Tibial nerve (tissue), 4 donors: ENCODE measurements at places on chromosomes 7 and 10. TPM values are rescaled to one million over a fixed set of nuclear protein-coding genes. Genes with fewer than 3 reads are reported as not detected.

DNA sequence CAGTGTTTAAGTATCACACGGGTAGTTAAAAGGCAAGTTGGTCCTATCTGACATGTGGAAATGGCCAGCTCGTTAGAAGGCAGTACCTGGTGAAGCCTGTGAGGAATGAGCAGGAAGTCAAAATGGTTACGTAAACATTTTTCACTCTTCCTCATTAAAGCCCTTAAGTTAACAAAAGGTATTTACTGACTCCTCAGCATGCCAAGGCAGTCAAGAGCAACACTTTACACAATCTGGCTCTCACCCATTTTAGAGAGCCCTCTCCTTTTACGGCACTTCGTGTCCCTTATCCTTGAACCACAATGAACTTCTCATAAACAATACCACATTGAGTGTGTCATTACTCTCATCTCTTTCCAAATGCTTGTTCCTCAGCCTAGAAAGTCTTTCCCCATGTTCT is 11.0 kb upstream of the RSBN1L start:
- no peak for DNase-seq

PHKG1 gene
- 1.3 TPM for total RNA-seq

AS3MT gene
- total RNA-seq = 9.6 TPM

DNA sequence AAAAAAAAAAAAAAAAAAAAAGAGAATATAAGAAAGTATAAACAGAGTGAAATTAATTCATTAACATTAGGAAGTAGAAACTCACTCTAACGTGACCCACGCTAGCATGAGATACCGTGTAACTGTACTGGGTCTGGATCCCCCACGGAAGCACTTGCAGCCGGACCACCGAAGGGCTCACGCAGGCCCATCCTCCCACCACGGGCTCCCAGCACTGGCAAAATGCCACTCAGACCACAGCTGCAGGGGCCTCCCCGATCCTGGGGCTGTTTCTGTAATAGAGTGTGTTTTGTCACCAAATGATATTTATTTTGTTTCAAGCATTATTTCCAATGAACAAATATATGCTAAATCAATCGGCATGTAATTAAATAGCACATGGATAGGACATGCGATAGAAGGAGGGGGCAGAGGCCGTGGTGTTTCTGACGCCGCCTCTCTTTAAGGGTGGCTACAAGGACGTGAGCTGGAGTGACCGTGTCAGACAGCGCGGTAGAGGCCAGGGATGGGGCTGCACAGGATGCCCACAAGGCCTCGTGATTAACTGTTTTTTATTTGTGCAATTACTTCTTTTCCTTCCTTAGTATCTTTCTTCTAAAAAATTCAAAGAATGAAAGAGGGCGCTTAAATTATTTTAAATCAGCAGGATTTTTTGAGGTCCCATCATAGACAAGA is 568.5 kb downstream of the PTPRN2 start:
- no peak for DNase-seq

GRCh38 chr10:123886292-123886691 is 5.3 kb downstream of the CPXM2 start:
- no peak for DNase-seq

- no peak for DNase-seq
These were observed 198.1 kb upstream of the PPP2R2D start for GRCh38 chr10:131702531-131703356.

- DNase-seq = no peak
These were observed 586.0 kb upstream of the MBL2 start for GRCh38 chr10:53358536-53358935.

ATG9B gene
- not detected for total RNA-seq

GRCh38 chr10:97719602-97720001 is 6.1 kb downstream of the MARVELD1 start:
- no peak for DNase-seq

EPHA1 gene
- 3.6 TPM for total RNA-seq

UCMA gene
- total RNA-seq = not detected

DNA sequence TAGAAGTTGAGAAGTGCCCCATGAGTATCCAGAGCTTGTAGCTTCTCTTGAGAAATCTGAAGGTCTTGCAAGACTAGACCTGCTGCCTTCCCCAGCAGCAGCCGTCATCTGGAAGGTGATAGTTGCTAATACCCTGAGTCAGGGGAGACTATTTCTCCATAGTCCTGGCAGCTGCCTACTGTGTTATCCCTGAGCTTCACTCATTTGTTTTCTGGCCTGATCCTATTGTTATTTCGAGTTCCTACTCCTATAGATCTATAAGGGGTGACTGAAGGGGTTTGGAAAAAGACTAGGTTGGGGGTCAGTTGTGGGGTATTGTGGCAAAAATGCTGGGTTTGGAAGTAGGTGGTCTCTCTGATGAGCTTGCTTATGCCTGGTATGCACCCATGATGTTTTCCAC is 297.8 kb downstream of the CNTNAP2 start:
- no peak for DNase-seq

TMEM184A gene
- not detected for total RNA-seq

- DNase-seq = no peak
These were observed 87.3 kb upstream of the KAT6B start for GRCh38 chr10:74738985-74739567.

SPDYE8 gene
- total RNA-seq = not detected

MEOX2 gene
- total RNA-seq = 112 TPM

GRCh38 chr7:82745117-82745516 is 301.5 kb upstream of the CACNA2D1 start:
- DNase-seq = no peak

SPAM1 gene
- not detected for total RNA-seq

ZNF485 gene
- total RNA-seq = 9.6 TPM

ADAM22 gene
- 3.6 TPM for total RNA-seq

ADAM8 gene
- 3.3 TPM for total RNA-seq

LIPN gene
- not detected for total RNA-seq

- no peak for DNase-seq
These were observed 74.2 kb downstream of the RAB18 start for GRCh38 chr10:27578316-27578715.

GRCh38 chr10:58453105-58453504 is 59.6 kb upstream of the BICC1 start:
- DNase-seq = no peak

- DNase-seq = no peak
These were observed 7.0 kb downstream of the ANKRD1 start for GRCh38 chr10:90913774-90914420.

DNA sequence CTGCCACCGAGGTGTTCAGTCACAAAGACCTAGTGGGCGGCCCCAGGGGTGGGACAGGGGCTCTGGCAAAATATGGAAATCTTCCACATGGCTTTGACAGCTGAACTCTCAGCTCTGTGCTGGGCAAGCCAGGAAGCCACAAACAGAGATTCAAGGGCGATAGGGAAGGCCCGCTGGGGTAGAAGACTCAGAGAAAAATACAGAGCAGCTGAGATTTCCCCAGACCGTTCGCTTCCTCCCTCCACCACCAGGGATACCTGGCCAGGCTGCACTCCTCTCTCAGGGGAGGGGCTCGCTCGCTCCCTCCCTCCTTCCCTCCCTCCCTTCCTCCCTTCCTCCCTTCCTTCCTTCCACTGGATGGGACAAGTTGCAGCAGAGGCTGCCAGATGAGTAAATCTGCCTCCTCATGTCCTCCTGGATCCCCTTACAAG is 260.5 kb downstream of the PRPF18 start:
- no peak for DNase-seq

- no peak for DNase-seq
These were observed 1.2 kb upstream of the TMEM178B start for GRCh38 chr7:141072548-141073172.

DNA sequence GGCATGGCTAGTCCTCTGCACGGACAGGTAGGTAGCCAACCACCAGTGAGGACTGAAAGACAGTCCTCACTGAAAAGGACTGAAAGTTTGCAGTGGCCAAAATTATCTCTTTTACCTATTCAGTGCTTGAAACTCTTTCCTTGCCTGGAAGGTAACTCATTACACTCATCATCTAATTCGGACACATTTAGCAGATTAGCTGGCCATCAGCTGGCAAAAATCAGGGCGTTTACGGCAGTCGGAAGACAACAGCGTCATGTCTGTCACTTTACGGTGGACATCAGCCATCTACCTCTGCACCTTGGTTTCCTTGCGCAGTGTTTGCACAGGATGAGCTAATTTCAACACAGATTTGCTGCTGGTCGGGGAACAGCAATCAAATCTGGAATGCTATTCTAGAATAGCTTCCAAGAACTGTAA is 740 bp downstream of the ANXA7 start:
- DNase-seq = peak; percentile 15

GRCh38 chr10:99671386-99671785 is 12.1 kb downstream of the ENTPD7 start:
- DNase-seq = no peak

SEMA4G gene
- 9.2 TPM for total RNA-seq

- no peak for DNase-seq
These were observed 212.3 kb downstream of the C7orf25 start for GRCh38 chr7:42699380-42700178.

- peak; percentile 9 for DNase-seq
These were observed 354.5 kb downstream of the TFEC start for GRCh38 chr7:115676080-115676479.

DNA sequence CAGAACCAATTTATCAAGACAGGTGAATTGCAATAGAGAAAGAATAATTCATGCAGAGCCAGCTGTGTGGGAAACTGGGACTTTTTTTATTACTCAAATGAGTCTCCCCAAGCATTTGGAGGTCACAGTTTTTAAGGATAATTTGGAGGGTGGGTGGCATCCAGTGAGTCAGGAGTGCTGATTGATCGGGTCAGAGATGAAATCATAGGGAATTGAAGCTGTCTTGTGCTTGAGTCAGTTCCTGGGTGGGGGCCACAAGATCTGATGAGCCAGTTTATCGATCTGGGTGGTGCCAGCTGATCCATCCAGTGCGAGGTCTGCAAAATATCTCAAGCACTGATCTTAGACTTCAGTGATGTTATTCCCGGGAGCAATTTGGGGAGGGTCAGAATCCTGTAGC is 9.9 kb upstream of the MYO1G start:
- no peak for DNase-seq

DNA sequence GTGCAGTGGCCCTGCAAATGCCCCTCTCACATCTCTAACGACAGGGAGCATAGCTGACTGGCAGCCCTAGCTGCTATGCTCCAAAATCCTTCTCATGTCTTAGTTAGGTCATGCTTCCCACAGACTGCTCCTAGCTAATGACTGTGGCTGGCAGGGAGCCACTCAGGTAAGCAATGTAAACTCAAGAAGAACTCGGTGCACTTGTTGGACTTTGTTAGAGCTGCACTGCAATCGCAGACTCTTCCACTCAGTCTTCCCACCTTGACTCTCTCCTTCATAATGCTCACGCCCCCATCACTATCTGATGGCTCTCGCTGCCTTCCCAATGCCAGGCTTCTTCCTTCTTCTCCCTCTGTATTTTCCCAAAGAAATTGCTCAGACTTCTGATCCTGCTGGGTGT is 24.0 kb downstream of the OR9A2 start:
- DNase-seq = no peak

- DNase-seq = no peak
These were observed 35.2 kb upstream of the CCSER2 start for GRCh38 chr10:84293171-84293570.

FAM24B gene
- 4.8 TPM for total RNA-seq

- DNase-seq = no peak
These were observed 448.2 kb downstream of the GRID1 start for GRCh38 chr10:85918371-85918770.

MMP21 gene
- total RNA-seq = 0.59 TPM

IL6 gene
- 3.3 TPM for total RNA-seq

GRCh38 chr7:156703209-156703608 is 62.6 kb downstream of the RNF32 start:
- no peak for DNase-seq

CPED1 gene
- total RNA-seq = 27.6 TPM

- DNase-seq = no peak
These were observed 17.8 kb downstream of the VWC2 start for GRCh38 chr7:49791088-49791741.

- no peak for DNase-seq
These were observed 194.8 kb upstream of the PTN start for GRCh38 chr7:137538361-137538762.

DNA sequence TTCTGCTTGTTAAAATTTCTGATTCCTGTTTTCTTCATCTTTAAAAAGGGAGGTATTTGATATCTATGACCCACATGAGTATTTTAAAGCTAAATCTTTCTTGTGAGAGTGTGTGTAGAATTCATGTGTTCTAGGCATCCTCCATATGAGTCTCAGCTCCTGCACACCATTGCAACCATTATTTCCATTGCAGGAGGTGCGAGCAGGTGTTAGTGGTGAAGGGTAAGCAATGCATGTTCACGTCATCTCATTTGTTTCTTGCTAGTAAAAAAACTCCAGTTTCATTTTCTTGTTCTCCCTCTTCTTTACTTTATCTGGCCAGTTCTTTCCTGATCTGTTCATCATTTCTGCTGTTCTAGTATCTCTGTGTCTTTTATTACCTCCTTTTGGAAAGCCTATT is 100.5 kb downstream of the ADRA2A start:
- DNase-seq = no peak

GRCh38 chr7:141739250-141739649 is 1.1 kb downstream of the SSBP1 start:
- no peak for DNase-seq

DNA sequence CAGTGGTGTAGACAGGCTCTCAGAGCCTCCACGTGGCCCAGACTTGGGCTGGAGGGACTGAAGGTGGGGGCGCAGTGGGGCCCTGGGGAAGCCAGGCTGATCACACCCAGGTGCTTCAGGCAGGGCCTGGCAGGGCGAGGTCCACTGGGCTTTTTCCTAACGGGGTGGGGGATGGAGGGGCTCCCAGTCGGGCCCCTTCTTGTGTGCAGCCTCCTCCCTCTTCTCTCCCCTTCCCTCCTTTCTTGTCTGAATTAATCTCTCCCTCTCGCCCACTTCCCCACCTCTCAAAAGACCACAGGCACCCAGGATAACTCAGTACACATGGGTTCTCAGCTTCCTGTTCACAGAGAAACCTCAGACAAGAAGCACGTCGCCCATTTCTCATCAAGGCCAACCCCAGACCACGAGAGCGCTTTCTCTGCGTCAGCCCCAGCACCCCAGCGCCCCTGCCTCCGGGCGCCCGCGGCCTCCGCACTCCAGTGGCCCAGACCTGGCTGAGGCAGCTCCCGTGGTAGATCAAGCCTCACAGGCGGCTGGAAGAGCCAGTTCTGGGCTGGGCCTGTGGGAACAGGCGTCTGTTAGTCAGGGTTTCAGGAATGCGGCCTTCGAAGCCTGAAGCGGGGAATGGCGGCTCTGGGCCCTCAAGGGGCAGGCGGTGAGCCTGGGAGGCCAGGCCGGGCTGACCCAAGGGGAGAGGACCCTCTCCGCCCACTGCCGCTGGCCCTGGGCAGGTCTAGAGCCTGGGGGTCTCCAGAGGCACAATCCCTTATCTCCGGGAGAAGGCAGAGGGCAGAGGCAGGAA is 50.6 kb downstream of the PWWP2B start:
- DNase-seq = no peak

HOXA3 gene
- 7.7 TPM for total RNA-seq

DNA sequence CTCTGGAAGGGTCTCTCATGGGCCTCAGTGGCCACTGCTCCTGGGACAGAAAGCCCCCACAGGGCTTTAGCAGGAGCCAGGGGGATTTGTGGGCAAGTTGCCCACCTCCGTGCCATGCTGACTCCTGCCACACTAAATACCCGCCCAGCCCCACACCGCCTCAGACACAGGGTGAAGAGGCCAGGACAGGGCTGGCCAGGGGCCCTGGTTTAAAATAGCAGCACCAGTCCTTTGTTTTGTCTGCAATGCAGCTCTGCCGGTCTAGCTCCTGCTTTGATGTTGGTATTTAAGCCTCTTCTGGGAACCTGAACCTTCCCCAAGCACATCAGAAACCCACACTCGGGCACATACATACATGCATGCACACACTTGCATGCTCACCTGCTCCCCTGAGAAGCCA is 14.4 kb upstream of the TNRC18 start:
- DNase-seq = no peak
